ENCODE measurements at places on chromosomes 16 and 17.

- DNase-seq: peak; percentile 57
Measured at GRCh38 chr16:24729951-24730815, 732 bp downstream of the TNRC6A start.

DNA sequence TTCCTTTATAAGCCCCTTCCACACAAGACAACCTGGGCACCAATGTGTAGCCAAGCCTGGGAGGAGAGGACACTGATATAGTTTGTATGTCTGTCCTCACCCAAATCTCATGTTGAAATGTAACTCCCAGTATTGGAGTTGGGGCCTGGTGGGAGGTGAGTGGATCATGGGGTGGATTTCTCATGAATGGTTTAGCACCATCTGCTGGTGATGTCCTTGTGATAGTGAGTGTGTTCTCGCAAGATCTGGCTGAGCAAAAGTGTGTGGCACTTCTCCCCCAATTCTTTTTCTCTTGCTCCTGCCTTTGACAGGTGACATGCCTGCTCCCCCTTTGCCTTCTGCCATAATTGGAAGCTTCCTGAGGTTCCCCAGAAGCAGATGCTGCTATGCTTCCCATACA is 135.8 kb downstream of the USP31 start:
- DNase-seq: peak; percentile 40

DNA sequence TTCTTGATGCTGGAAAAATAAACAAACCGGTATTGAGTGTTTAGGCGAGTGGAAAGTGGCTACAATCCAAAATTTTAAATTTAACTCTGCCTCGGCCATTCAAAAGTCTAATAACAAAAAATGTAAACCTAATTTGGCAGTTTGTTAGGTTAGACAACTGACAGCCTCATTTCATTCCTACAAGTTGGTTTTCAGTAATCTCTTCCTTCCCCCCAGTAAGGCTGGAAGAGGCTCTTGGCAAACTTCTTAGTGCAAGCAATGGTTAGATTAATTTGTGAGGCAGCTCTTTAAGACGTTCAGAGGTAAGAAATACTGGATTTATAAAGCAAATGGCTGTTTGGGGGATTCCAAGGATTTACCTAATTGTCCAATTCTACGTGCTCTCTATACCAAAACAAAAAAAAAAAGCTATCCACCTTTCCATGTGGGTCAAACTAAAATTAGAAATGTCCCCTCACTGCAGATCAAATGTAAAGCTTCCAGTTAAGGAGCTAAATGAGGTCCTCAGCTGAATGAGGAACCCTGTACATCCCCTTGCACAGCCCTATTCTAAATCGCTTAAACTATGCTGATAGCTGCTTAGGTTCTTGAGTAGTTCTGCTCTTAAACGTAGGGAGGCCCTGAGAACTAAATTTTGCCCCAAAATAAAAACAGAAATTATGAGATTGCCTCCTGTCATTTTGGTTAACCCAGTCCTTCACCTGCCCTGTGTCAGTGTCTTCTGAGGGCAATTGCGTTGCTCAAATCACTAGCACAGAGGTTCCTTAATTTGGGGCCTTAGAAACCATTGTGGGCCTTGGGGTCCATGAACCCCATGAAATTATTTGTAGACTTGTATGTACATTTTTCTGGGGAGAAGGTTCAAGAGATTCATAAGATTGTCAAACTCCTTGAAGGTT is 2.9 kb downstream of the HEXIM1 start:
- DNase-seq: no peak

DNA sequence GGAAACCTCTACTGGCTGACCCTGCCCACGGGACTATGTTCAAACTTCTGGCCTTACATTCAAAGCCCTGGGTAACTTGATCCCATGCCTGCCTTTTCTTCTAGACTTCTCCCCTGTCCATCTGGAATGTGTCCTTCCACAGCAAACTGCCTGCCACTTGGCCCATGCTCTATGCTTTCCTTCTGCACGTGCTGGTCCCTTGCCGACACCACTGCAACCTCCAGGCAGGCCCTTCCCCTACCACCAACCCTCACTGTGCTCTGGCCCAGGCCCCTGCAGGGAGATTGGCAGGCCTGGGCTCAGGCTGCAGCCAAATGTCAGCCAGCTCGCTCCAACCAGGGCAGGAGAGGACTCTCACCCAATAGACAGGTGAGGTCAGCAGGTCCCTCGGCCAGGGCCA is 11.0 kb downstream of the HSD11B2 start:
- DNase-seq: no peak

DNA sequence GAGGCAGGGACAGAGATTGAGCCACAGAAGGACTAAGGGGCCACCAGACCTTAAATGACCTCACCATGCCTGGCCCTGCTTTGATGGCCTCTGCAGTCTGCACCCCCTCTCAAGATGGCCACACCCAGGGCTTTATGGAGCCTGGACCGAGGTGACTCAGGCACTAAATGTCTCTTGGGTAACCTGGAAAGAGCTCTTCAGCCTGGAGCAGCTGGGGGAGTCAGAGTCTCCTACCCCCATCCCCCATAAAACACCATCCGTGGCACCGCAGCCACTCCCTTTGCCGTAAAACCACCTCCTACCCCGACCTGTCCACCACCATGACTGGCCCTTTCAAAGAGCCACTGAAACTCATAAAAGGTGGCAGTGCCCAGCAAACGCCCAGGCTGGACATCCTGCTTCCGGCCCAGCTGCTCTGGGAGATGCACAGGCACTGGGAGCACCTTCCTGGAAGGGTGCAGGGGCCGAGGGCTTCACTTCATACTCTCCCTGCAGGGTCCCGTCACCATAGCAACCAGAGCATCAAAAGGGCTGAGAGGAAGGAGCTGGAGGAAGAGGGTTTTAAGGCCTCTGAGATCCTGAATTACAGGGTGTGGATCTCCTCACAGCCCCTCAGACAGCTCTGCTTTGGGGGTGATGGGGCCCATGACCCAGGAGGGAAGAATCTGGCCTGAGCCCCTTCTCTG is 22.3 kb downstream of the FOXN1 start:
- DNase-seq: no peak

GRCh38 chr16:10368969-10369551 is 16.8 kb upstream of the ATF7IP2 start:
- DNase-seq: peak; percentile 17

GRCh38 chr16:79165506-79165905 is 435.0 kb downstream of the MAF start:
- no peak for DNase-seq

- DNase-seq: peak; percentile 98
Measured at GRCh38 chr17:38752308-38753070, at the start of gene PSMB3. PSMB3 (plus strand) TSS chr17:38752741; CDS start chr17:38752827, 86 bp downstream.

DNA sequence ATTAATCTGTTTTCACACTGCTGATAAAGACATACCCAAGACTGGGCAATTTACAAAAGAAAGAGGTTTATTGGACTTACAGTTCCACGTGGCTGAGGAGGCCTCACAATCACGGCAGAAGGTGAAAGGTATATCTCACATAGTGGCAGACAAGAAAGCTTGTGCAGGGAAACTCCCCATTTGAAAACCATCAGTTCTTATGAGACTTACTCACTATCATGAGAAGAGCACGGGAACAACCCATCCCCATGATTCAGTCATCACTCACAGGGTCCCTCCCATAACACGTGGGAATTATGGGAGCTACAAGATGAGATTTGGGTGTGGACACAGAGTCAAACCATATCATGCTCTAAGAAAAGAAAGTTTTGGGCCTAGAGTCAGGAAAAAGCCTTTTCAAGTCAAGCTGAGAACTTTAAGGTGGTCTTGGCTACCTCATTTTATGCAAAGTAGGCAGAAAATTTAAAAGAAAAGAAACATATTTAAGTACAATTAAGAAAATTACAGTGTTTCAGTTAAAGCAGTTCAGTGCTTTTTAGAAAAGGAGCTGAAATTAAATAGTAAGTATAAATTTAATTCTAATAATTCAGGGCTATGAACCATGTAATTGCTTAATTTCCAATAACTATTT is 24.9 kb upstream of the CRYM start:
- DNase-seq: no peak

GRCh38 chr17:27376637-27377547 is 79.4 kb upstream of the KSR1 start:
- no peak for DNase-seq

GRCh38 chr17:58377093-58377601 is 25.1 kb upstream of the SUPT4H1 start:
- DNase-seq: no peak

GRCh38 chr17:9427465-9428315 is 147.9 kb downstream of the STX8 start:
- DNase-seq: no peak

DNA sequence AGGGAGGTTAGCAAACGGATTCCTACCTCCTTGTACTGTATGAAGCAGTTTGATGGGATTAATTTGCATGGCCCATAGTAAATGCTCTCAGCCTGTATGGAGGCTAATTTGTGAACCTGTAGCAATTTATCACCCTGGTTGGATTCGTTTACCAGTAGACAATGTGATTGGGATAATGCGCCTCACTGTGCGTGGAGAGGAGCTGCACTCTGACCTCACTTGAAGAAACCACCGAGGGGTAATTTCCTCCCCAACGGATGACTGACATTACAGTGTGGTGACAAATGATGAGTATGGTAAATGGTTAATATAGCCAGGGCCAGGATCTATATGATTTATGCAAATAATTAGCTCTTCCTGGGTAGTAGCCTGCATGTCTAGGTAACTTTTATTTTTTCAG is 479.1 kb upstream of the RBFOX1 start:
- DNase-seq: no peak

GRCh38 chr16:22888791-22889190 is 74.8 kb downstream of the HS3ST2 start:
- DNase-seq: no peak

- DNase-seq: peak; percentile 81
Measured at GRCh38 chr17:35082073-35082657, 18.7 kb upstream of the RFFL start.

DNA sequence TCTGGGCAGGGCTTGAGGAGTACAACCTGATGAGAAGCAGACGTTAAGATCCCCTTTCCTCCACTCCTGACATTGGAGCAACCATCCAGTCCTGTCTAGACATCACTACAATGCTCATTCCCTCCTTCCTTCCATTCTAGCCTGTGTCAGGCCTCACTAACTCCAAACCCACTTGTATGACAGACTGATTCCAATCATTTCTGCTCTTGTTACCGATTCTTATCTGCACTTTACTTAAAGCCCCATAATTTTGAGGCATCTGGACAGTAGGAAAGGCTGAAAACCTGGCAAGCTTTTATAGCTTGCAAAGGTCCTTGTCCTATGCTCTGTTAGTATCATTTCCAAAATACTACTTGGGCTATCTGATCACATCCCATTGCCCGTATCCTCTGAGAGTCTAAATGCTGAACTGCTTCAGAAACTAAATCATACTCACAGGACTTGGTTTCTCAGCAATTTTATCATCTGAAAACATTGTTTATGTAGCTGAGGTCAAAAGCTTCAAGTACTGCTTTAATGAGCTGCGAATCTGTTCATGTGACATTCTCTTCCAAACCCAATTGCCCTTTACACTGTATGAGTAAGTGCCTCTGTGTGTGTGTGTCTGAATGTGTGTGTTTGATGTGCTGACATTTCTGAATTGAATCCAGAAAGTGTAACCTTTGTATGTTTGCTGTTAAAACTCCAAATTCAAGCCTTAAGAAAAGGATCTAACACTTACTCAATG is 57.2 kb upstream of the CACNG3 start:
- DNase-seq: no peak

- no peak for DNase-seq
Measured at GRCh38 chr17:45410144-45411091, 22.3 kb downstream of the ARHGAP27 start.

DNA sequence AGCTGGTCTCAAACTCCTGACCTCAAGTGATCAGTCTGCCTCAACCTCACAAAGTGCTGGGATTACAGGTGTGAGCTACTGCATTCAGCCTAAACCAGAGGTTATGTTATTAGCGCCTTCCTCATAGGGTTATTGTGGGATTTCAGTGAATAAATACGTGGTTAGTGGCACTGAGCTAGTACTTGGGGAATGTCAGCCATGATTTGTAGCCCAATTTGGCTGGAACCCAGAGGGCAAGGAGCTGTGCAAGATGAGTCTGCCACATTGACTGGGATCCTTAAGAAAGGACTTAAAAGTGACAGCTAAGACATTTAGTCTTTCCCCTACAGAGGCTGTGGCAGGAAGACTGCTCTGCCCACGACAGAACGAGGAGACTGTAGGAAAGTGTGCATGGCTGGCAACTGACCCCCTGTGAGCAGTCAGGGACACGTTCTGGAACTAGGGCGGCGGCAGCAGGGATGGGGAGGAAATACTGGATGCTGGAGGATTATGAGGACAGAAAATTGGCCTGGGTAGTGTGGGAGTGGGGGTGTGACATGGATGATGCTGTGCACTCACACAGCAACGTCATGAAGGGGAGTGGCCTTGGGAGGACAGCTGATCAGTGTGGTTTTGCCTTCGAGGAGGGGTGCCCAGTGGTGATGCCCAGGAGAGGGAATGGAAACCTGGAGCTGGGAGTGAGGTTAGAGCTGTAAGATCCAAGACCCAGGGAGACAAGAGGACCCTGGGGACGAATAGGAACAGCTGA is 14.6 kb downstream of the ATP5PD start:
- peak; percentile 87 for DNase-seq

- no peak for DNase-seq
Measured at GRCh38 chr16:54266363-54266955, 20.1 kb downstream of the IRX3 start.

DNA sequence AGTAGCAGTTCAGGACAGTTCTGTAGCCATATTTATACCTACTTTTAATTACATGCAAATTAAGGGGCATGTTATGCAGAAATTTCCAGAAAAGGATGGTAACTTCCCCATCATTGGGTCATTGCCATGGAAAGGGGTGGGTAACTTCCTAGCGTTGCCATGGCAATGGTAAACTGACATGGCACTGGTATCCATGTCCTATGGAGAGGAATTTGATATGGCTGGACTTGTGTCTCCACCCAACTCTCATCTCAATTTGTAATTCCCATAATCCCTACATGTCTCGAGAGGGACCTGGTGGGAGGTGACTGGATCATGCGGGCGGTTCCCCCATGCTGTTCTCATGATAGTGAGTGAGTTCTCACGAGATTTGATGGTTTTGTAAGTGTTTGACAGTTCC is 35.6 kb upstream of the CACNG4 start:
- no peak for DNase-seq
